ENCODE measurements at places on chromosomes 16 and 17.

- DNase-seq, result no peak
Measured at GRCh38 chr17:1181753-1182137, 2.0 kb upstream of the ABR start.

DNA sequence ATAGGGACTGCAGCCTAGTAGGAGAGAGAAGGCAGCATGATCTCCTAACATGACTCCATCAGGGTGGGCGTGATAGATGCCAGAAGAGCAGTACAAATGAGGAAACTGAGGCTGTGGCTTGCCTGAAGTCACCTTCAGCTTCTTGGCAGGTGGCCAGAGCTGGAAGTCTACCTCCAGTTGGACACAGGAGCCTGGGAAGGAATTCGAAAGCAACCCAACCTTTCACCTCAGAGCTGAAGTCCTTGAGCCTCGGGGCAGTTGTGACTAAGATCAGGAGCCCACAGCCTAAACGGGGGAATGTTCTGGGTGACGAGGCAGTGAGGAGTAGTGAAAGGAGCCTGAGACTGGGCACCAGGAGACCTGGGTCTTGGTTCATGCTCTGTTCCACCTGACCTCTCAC is 9.4 kb upstream of the SLC52A1 start:
- no peak for DNase-seq

DNA sequence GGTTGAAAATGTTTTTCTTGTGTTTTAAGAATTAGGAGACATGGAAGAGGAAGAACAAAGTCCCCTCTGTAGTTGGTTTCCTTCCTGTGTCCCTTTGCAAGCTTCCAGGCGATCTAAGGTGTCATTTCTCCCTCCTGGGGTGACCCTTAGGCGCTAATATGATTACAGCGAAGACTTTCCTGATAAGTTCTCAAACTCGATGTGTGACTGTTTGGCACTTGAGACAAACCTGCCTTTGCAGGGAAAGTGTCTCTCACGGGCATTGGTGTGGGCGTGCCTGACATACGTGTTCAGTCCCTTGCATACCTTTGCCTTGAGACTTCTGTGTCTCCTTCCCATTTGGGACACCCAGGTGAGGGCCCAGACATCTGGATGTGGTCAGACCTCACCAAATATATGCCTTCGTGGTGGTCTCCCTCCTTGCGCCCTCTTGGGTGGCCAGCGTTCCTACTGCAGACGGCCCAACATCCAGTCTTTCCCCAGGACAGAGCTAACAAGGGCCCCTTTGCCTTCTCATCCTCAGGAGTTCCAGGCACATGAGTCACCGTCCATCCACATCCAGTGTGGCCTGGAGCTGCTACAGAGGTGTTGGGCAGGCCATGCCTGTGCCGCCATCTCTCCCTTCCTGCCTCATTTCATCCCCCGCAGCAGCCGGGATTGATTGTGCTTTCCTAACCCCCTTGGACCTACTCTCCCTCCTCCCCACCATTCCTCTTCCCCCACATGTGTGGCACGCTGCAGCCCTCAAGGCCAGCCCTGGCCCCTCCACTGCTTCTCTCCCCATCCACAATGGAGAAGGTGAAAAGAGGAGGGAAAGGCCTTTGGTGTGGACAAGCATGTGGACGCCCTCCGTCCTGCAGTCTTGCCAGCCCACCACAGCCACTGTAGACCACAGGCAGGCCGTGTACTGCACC is 3.1 kb upstream of the JPT2 start:
- no peak for DNase-seq

GRCh38 chr17:19610311-19610710 is 38.2 kb upstream of the ALDH3A2 start:
- DNase-seq, result no peak

DNA sequence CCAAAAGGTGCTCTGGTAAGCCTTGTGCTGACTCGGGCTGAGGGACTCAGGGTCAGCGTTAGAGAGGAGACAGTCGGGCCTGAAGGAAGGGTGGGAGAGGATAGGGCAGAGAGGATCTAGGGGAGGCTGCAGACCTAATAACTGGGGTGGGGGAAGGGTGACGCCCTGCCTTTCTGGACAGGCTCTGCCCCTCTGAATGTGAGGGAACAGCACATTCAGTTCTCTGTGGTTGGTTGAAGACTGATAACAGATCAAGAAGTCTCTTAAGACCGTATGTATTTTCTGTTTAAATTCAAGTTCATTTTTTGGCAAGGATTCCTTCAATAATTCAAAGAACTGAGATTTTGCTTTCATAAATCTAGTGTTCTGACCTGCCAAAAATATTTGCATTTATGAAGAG is 56.2 kb upstream of the TEKT3 start:
- DNase-seq, result no peak

DNA sequence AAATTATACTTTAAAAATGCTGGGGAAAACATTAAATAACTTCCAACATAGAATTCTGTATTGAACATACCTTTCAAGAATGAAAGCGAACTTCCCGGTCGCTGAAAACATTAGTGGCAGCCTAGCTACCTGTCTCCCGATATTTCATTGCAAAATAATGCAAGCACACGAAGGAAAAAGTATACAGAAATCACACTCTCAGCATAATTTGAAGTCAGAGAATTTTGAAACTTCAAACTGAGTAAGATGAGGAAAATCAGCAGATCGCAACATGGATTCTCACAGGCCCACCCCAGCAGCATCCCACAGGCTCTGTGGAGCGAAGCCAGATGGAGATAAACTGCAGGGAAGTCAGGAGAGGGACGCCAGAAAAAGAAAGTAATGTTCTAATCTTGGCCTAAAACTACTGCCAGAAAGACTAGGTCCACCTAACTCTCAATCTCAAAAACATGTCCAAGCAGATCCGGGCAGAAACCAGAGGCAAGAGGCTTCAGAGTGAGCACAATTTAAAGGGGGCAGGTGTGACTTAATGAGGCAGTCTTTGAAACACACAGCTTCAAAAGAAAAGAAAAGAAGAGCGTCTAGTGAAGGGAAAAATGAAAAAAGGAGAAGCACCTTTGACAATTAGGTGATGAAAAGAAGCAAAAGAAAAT is 4.8 kb upstream of the GOSR1 start:
- DNase-seq, result no peak

DNA sequence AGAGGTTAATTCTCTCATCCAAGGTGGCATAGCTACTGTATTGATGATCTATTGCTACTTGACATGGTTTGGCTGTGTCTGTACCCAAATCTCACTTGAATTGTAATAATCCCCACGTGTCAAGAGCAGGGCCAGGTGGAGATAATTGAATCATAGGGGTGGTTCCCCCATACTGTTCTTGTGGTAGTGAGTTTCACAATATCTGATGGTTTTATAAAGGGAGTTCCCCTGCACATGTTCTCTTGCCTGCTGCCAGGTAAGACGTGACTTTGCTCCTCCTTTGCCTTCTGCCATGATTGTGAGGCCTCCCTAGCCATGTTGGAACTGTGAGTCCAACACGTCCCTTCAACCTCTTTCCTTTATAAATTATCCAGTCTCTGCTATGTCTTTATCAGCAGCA is 22.9 kb upstream of the CPPED1 start:
- DNase-seq, result no peak

DNA sequence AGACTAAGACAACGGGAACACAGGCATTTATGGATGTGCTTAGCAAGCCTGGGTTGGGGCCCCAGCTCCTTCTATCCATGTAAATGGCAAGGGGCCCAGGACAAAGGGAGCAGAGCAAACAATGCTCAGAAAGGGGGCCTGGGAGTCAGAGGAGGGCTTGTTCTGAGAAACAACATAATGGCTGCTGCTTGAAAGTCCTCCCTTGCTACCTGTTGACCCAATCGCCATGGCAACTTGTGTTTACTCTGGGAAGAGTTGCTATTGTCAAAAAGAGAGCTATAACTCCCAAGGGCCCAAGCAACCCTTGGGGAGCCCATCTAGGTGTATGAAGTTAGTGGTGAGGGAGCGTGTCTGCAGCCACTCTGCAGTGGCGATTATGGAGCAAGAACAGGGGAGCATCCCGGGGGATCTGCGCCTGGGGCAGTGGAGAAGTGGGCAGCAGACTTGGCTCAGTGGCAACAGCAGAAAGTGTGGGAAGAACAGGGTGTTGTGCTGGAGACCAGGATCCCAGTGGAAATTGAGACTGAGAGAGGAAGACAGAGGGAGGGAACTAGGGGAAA is 118.7 kb upstream of the NLRP1 start:
- no peak for DNase-seq

GRCh38 chr16:80300456-80300855 is 240.3 kb upstream of the DYNLRB2 start:
- no peak for DNase-seq

DNA sequence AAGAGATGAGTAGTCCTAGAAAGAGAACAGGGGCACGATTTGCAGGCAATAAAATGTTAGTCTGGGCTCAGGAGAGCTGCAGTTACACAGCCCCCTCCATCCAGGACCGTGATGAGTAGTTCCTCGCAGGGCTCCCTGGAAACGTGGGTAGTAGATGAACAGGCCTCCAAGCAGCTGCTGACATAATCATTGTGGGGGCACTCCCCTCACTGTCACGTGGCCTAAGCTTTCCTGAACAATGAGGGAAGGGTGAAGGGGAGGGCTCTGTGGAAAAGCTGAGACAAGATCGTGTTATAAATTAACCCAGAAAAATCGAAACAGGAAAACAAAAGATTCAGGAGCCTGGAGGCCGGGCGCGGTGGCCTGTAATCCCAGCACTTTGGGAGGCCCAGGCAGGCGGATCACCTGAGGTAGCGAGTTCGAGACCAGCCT is 1.3 kb upstream of the PER1 start:
- DNase-seq, result peak; percentile 44

- DNase-seq, result no peak
Measured at GRCh38 chr17:57966246-57966645, 11.0 kb upstream of the CUEDC1 start.

DNA sequence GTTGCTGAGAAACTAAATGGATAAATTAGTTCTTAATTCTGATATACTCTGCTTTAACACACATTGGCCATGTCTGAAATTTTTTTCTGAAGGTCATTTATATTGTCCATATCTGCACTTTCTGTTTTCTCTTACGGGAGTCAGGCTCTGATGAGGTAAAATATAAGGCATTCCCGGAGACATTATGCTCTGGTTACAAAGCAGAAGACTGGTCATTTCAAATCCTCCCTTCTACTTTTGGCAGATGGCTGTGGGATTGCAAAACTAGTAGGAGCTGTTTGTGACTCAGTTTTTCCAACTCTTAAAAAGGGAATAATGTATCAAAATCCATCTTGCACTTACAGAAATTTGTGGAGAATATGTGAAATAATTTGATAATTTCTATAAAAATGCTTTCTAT is 92.2 kb upstream of the CPHXL start:
- DNase-seq, result no peak

- DNase-seq, result no peak
Measured at GRCh38 chr17:81396722-81397313, 1.6 kb downstream of the BAHCC1 start.

GRCh38 chr16:28297784-28298510 is 5.6 kb downstream of the SBK1 start:
- no peak for DNase-seq

GRCh38 chr16:397135-397661 is at the start of gene NME4:
Gene NME4 (plus strand): TSS chr16:397199. CDS start chr16:397223, 24 bp downstream.
- no peak for DNase-seq

DNA sequence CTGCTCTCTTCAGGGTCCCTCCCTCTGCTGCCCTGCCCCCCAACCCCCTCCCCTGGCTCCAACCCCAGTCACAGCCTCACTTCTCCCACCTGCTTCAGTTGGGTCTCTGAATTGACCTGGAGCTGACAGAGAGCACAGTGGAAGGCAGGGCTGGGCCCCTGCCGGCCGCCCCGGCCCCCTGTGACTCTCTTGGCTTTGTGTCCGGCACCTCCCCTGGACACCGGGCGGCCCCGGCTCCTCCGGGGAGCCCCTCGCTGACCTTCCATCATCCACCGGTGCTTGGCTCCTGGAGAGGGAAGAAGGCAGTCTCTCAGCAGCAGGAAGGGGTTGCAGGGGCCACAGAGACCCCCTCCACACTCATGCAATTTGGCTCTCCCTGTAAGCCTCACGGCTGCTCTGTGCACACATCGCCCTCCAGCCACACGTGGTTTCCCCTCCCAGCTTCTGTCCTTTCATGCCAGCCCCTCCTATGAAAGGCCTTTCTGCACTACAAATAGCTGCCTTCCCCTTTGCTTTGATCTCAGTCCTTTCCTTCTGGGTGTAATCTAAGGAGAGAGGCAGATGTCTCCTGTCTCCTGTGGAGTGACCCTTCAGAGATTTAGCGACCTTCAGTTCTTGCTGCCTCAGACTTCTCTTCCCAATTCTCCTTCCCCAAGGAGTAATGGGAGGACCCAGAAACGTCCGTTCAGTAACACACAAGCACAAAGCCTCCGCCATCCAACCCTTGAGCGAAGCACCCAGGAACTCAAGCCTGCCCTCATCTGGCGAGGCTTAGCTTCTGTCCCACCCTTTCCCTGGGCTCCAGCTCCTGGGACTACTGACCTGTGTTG is 8.3 kb downstream of the NKIRAS2 start:
- no peak for DNase-seq

DNA sequence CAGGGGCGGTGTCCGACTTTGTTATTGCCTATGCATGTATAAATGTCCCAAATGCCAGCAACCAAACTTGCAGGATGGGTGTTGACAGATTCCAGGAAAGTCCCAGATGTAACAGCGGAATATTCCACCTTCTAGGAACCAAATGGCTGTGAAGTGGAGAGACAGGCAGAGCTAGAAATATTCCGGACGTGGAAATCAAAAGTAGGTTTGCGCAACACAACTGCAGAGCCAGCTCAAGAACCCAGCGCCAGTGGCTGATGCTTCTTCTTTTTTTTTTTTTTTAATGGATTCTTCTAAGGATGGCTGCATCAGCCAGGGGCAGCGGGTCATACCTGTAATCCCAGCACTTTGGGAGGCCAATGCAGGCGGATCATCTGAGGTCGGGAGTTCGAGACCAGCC is 601.7 kb downstream of the MAF start:
- no peak for DNase-seq

DNA sequence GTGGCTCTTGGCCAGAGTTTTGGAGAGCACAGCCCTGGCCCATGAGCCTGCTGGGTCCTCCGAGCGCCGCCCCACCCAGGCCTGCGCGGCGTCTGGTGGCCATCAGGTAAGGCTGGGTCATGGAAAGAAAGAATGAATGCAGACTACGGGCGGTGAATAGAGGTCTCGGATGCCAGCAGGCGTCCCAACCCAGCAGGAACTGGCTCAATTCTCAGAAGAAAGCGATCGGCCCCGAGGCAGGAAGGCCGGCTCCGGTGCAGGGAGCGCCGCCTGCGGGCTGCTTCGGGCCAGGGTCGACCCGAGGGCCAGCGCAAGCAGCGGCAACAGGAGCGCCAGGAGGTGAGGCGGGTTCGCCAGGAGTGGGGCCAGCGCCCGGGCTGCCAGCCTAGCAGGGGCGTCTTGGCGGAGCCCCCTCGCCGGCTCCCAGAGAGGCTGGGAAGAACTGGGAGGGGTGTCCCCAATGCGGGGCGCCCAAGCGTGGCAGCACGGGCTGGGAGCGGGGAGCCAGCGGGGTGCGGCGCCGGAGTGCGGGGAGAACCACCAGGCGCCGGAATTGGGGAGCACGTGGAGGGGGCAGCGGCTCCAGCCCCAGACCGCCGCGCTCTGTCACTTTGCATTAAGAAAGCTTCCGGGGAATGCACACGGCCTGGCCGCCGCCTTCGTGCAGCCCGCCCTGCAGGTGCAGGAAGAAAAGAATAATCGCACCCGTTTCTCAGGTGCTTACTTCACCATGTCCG is 7.1 kb upstream of the TMC5 start:
- no peak for DNase-seq

Measured in effector CD8-positive, alpha-beta T cell (primary cell).